Omental fat pad (tissue), 4 donors: ENCODE measurements at places on chromosomes 6 and 20.

DNA sequence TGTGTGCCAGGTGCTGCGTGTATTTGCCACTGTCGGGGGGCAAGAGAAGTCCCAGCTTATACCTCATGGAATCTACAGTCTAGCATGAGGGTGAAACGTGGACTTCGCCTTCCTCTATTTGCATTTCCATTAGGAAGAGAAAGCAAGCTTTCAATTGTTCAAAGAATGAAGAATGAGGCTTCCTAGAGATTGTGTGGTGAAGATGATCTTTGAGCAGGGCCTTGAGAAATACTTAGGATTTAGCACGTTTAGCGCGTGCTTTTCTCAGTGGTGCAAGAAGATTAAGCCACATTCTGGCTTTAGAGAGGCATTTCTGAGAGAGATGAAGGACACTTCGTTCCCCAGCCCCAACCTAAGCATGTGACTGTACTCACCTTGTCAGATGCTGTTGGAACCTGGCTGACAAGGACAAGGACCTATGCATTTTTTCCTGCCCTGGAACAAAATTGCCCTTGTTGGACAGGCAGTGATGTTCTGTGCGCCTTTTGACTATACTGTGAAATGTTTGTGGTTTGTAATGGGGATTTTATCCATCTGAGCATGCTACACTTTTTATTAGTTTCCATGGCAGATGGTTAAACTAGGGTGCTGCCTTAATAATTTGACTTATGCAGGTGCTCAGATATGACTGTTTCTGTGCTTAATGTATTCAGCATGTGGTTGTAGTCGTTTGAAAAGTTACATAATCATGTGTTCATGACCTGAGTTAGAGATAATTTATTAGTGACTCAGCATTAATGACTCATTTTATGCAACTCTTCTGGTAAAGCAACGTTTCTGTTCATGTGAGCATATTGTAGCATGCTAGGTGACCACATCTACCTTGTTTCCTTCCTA is 10.7 kb downstream of the TULP4 start:
- DNase-seq: no peak

DNA sequence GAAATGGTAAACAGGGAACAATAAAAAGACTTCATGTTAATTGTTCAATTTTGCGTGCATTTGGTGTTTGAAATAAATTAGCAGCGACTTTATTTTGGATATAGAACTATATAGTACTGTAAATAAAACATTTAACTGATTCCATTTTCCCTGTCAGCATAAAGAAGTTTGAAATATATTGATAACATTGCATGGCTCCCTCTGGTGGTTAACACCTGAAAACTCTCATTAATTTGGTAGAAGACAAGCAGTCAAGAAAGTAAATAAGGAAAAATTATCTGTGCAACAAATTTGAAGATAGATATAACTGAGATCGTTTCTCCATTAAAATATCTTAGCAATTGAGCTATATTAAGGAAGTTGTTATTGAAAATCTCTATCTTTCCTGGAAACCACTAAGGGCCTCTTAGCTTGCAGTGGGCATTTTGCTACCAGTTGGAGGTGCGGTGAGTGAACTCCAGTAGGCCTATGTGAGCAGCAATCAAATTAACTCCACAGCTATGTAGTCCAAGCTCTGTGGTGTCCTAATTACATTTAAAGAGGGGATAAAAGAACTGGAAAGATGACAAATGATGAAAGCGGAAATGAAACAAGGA is 435.7 kb upstream of the FKBP1C start:
- no peak for DNase-seq

GRCh38 chr6:71292001-71292400 is 3.4 kb downstream of the OGFRL1 start:
- DNase-seq: no peak

- DNase-seq: no peak
Observed at GRCh38 chr6:139528471-139528870, 154.0 kb upstream of the CITED2 start.

DNA sequence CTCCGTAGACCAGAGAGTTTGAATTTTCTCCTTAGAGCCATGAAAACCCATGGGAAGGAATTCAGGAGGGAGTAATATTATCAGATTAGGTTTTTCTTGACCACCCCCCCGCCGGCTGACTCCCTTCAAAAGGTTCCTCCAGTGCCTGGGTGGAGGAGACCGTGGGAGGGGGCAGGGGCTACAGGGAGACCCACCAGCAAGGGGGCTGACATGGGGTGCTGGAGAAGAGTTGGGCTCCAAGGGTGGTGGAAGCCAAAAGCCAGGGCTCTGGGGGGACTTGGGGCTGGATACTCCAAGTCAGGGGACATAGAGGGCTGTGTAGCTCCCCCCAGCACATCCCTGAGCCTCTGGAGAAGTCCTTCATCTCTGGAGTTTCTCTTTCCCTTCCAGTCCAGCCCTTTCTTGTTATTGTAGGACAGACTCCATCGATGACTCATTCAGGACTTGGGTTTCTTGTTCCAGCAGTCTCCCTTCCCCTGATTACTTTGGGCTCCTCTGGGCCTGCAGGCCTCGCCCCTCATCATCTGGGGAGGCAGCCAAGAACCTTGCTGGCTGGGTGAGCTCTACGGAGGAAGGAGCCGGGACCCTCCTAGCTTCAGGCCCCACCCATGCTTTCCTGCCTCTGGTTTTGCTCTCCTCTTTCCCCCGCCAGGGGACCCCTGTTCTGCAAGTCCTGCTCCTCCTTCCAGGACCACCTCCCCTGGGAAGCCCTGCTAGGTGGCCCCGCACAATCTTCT is 10.5 kb upstream of the KIAA1755 start:
- DNase-seq: no peak

- no peak for DNase-seq
Observed at GRCh38 chr6:35969646-35970045, 48.7 kb upstream of the SRPK1 start.
